ENCODE measurements at places on chromosomes 5 and 9.

GRCh38 chr5:155027993-155028629 is 14.6 kb downstream of the KIF4B start:
- DNase-seq = no peak

GRCh38 chr9:72601615-72602014 is 80.2 kb downstream of the TMC1 start:
- DNase-seq = no peak

- no peak for DNase-seq
These were observed 47.9 kb downstream of the STK10 start for GRCh38 chr5:172140120-172140519.

- DNase-seq = no peak
These were observed 5.0 kb downstream of the P4HA2 start for GRCh38 chr5:132222649-132223038.

DNA sequence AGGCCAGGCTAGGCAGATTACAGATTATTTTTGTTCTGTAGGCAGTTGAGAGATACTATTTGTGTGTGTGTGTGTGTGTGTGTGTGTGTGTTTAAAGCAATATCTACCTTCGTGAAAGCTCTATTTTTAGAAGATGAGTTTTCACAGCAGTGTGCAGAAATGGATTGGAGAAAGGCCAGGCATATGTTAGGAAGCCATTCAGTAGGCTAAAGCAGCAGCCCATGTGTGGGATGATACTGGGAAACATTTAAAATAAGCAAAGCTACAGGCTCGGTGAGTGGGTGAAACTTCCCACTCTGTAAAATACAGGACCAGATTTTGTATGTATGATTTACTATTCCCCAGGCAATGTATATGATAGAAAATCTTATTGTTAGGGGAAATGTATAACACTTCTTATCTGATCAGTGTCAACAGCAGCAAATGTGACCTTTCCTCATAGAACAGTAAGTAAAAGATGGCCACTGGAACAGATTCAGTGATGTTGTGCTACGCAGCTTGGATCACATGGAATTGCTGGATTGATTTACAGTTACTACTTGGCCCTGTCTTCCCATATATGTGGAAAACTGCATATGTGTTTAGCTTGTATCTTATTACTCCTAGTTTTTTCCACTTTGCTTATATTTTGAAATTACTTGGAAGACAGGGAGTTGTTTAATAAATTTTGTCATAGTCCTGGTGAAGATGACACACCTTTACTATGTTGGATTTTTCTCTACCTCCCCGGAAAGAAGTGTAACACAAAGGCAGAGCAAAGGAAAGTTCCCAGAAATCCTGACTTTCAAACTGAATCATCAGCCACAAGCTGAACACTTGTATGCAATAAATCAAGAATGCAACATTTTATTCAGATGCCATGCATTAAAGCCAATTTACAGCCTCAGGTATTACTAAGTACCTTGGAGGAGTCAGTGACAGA is 1077.7 kb upstream of the SEMA6A start:
- no peak for DNase-seq
